Osteocyte (in vitro differentiated cells): ENCODE measurements at places on chromosomes 1 and 21. TPM values are rescaled to one million over a fixed set of nuclear protein-coding genes. Genes with fewer than 3 reads are reported as not detected.

The CHRM3 gene
- total RNA-seq: 0.30 and 0.37 TPM in 2 replicates

DNA sequence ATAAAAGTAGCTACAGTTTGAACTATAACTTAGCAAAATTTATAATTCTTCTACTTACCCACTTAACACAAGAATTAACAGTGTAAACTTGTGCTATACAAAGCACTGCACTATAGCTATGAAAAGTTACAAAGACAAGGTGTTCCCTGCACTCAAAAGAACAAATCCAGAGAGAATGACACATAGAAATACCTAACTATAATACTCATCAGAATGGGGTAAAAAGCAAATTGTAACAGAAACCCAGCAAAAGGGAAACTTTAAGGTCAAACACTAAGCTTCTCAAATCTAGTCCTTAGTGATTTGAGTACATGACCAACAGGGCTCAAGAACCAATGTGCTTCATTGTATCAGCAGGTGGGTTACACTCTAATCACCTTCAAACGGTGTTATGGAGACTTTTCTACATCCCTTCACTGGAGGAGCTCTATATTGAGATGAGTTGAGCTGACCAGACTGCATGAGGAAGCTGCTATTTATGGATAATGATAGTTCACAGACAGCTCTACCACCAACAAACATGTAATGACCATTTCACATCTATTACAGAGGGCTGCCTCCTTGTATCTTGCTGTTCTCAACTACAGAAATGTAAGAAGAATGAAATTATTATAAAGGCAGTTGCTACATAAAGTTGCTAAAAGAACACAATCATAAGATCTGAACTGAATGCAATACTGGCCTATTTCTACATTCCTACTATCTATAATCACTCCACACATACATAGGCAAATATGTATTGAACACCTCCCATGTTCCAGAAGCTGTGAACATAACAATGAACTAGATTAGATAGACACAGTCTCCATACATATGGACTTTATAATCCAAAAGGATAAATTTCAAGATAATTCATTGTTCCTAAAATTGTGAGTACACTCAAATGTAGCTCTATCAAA is 47.6 kb downstream of the PIK3R3 start:
- peak overlapping the region; percentile 3 for H3K27ac ChIP-seq
- no peaks in the 10 kb centered on the region for H3K27me3 ChIP-seq
- no peak for DNase-seq
- H3K36me3 ChIP-seq: peaks cover 4% of the 10 kb centered on the region
- peaks cover 10% of the 10 kb centered on the region for H3K4me1 ChIP-seq

GRCh38 chr1:235298758-235299157 is 29.2 kb downstream of the ARID4B start:
- no peaks in the 10 kb centered on the region for H3K36me3 ChIP-seq
- H3K4me3 ChIP-seq: no peak overlapping the region
- H3K27me3 ChIP-seq: no peaks in the 10 kb centered on the region
- DNase-seq: no peak

DNA sequence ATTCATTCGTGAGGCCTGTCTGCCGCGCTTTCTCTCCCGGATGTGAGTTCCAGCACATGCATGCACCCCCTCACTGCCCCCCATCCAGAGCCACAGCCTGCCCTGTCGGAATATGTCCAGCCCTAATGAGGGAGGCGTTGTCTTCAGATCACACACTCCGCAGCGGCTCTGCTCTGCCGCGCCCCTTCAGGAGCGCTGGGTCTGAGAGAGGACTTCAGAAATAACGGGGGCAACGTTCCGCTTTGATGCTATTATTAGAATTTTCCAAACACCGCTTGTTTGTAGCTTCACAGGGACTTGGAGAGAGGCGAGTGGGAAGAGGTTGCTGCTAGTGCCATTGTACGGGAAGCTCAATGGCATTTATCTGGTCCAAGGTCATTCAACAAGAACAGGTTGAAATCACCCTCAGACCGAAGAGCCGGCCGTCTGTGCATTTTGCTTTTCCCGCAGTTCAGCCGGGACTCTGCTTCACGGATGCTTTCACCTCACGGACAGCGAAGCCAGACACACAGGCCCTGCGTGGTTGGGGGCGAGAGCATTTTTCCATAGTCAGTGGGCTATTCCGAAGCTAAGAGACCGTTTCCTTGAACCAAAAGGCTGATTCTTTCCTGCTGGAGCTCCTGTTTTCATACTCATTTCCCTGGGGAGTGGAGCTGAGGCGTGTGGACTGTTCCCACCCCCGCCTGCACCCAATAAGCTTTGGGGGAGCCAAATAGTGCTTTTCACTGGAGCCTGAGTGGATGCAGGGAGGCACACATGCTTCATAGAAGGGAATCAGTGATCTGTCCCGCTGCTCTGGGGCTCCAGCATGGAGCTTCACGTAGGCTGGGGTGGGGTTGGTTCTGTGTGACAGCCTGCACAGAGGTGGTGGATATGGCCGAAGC is 69.7 kb downstream of the GALNT2 start:
- peak overlapping the region; percentile 66 for H3K27ac ChIP-seq
- DNase-seq: no peak
- H3K27me3 ChIP-seq: no peaks in the 10 kb centered on the region

GRCh38 chr1:79074975-79075374 is 68.4 kb upstream of the ADGRL4 start:
- no peak for DNase-seq
- no peaks in the 10 kb centered on the region for H3K27me3 ChIP-seq

- no peak overlapping the region for H3K27ac ChIP-seq
- peaks cover 2% of the 10 kb centered on the region for H3K27me3 ChIP-seq
- no peak for DNase-seq
- no peaks in the 10 kb centered on the region for H3K36me3 ChIP-seq
These were observed 12.6 kb upstream of the ADORA3 start for GRCh38 chr1:111516005-111516535.

- peaks cover 38% of the 10 kb centered on the region for H3K27me3 ChIP-seq
- no peak for DNase-seq
- no peaks in the 10 kb centered on the region for H3K36me3 ChIP-seq
- no peak overlapping the region for H3K27ac ChIP-seq
- H3K4me1 ChIP-seq: no peaks in the 10 kb centered on the region
These were observed 6.2 kb upstream of the KCNK2 start for GRCh38 chr1:215076322-215076721.

DNA sequence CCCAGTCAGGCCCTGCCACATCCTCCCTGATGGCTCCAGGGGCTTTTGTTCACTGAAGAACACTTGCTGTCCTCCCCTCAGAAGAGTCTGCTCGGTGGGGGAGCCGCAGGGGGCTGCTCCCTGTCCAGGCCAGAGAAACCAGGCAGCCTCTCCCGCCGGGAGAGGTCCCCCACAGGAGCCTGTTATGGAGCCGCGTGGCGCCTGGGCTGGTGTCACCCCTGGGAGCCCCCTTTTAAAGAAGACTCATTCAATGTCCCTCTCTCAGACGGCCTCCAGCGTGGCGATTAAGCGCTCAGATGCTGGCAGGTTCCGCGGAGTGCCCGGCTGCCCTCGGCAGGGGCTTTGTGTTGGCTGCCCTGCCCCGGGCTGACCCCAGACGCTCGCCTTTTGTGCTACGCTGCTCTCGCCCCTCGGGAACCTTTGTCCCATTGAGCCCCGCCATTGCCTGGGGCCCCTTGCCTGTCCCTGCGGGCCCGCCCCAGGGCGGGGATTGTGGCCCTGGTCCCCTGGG is 43.1 kb downstream of the SKI start:
- DNase-seq: no peak
- peaks cover 1% of the 10 kb centered on the region for H3K36me3 ChIP-seq
- H3K27ac ChIP-seq: no peak overlapping the region
- no peak overlapping the region for H3K4me3 ChIP-seq
- H3K4me1 ChIP-seq: peaks cover 66% of the 10 kb centered on the region
- no peaks in the 10 kb centered on the region for H3K27me3 ChIP-seq

DNA sequence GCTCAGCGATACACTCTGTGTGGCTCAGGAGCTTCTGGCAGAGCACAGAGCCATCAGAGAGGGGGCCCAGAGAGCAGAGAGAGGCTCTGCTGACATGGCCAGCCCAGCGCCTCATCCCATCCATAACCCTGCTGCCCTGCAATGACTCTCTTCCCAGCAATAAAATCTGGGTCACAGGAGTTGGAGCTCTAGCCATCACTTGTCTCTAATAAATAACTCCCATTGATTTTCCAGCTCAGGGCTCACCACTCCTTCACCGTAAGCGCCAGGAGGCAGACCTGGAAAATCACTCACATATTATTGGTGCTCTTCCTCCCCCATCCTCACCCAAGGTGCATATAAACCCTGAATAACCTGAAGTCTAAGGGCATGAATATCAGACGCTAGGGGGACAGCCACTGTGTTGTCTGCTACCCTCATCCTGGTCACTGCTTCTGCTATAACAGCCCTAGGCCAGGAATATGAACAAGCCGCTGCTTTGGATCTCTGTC is at the start of gene APCS:
TSS of gene APCS (plus strand) at position 366 of the 491 bp plus-strand sequence. CDS start at position 462, 96 bp downstream.
- H3K27ac ChIP-seq: no peak within 1 kb of the TSS
- no peaks in the 10 kb centered on the region for H3K36me3 ChIP-seq
- DNase-seq: no peak
- no peak within 1 kb of the TSS for H3K4me3 ChIP-seq

GRCh38 chr1:30409476-30410152 is 313.8 kb downstream of the MATN1 start:
- no peak overlapping the region for H3K4me3 ChIP-seq
- no peaks in the 10 kb centered on the region for H3K4me1 ChIP-seq
- no peaks in the 10 kb centered on the region for H3K27me3 ChIP-seq
- no peaks in the 10 kb centered on the region for H3K36me3 ChIP-seq
- no peak overlapping the region for H3K27ac ChIP-seq

- no peak overlapping the region for H3K4me3 ChIP-seq
- DNase-seq: no peak
- H3K4me1 ChIP-seq: no peaks in the 10 kb centered on the region
These were observed 87.6 kb downstream of the CATSPERE start for GRCh38 chr1:244548558-244549115.

GRCh38 chr1:48069662-48070395 is 72.6 kb upstream of the TRABD2B start:
- H3K27me3 ChIP-seq: peaks cover 6% of the 10 kb centered on the region
- H3K4me1 ChIP-seq: peaks cover 1% of the 10 kb centered on the region
- H3K36me3 ChIP-seq: no peaks in the 10 kb centered on the region

DNA sequence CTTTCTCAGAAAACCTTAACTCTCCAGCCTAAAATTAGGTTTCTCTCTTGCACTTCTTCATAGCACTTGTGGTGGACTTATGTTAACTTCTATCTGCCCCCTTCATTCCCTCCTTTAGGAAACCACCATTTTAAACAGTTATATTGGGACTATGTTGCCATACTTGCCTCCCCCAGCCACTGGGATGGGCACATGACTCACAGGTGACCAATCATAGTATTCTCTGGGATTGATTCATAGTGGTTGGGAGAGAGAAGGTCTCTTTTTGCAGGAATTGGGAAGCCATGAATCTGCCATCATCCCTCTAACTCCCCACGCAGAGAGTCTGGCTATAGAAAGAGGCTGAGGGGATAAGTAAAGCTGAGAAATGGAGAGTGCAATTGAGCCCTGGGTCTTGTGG is 50.4 kb upstream of the NRDC start:
- H3K4me1 ChIP-seq: peaks cover 4% of the 10 kb centered on the region
- no peak overlapping the region for H3K4me3 ChIP-seq
- DNase-seq: no peak
- no peaks in the 10 kb centered on the region for H3K27me3 ChIP-seq
- H3K27ac ChIP-seq: no peak overlapping the region

- H3K27ac ChIP-seq: peak overlapping the region; percentile 95
- peaks cover 59% of the 10 kb centered on the region for H3K4me1 ChIP-seq
- H3K4me3 ChIP-seq: no peak overlapping the region
- H3K27me3 ChIP-seq: no peaks in the 10 kb centered on the region
These were observed 471.7 kb upstream of the VAMP3 start for GRCh38 chr1:7299329-7299799.

The SPRR4 gene
- not detected in 2 replicates for total RNA-seq

DNA sequence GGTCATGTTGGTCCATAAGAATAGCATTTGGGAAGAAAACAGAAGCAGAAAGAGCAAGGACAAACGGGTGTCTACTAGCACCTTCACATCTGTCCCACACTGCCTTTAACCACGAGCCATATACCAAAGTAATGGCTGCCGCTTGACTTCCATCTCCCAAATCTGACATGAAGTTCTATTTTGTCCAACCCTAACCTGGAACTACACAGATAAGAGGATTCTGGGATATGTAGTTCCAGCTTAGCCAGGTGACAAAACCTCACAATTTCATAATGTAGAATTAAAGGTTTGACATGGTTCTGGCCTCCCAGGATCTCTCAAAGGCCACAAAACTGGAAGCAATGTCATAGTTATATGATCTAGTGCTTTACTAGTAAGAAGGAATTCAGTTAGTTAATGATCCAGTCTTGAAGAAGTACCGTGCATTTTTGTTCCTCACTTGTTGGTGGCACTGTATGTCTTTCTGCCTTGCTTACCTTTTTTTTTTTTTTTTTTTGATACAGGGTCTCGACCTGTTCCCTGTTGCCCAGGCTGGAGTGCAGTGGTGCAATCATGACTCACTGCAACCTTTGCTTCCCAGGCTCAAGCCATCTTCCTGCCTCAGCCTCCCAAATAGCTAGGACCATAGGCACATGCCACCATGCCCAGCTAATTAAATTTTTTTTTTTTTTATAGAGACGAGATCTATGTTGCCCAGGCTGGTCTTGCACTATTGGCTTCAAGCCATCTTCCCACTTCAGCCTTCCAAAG is 17.5 kb downstream of the PTGFRN start:
- H3K27me3 ChIP-seq: no peaks in the 10 kb centered on the region
- no peaks in the 10 kb centered on the region for H3K36me3 ChIP-seq
- no peak for DNase-seq
- no peak overlapping the region for H3K4me3 ChIP-seq

- no peak for DNase-seq
- no peak overlapping the region for H3K27ac ChIP-seq
- H3K36me3 ChIP-seq: peaks cover 34% of the 10 kb centered on the region
- no peaks in the 10 kb centered on the region for H3K27me3 ChIP-seq
- no peaks in the 10 kb centered on the region for H3K4me1 ChIP-seq
These were observed 25.5 kb downstream of the USP1 start for GRCh38 chr1:62462370-62462769.

GRCh38 chr1:4612991-4613390 is 41.4 kb upstream of the AJAP1 start:
- H3K4me1 ChIP-seq: no peaks in the 10 kb centered on the region
- H3K4me3 ChIP-seq: no peak overlapping the region
- no peak overlapping the region for H3K27ac ChIP-seq

GRCh38 chr1:207239874-207240273 is 81.6 kb upstream of the CD55 start:
- H3K4me1 ChIP-seq: peaks cover 5% of the 10 kb centered on the region
- H3K27ac ChIP-seq: no peak overlapping the region
- DNase-seq: no peak
- H3K27me3 ChIP-seq: no peaks in the 10 kb centered on the region

DNA sequence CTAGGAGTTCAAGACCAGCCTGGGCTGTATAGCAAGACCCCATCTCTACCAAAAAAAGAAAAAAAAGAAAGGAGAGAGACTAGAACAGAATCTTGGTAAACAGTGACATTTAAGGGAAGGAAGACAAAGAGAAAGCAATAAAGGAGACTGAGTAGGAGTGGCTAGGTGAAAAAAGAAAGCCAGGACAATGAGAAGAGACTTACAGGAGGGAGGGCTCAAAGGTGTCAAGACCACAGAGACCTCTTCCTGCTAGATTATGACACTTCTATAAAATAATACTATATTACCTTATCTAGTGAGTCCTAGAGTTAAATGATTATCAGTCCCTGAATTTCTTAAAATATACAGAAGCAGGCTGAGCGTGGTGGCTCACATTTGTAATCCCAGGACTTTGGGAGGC is 10.1 kb upstream of the EPRS1 start:
- H3K27me3 ChIP-seq: no peaks in the 10 kb centered on the region
- DNase-seq: no peak
- H3K27ac ChIP-seq: no peak overlapping the region
- no peak overlapping the region for H3K4me3 ChIP-seq
- H3K36me3 ChIP-seq: peaks cover 14% of the 10 kb centered on the region
